DMS79 treated with DMSO at 0.1 percent for 48 hours (cell line): ENCODE measurements at places on chromosomes 12 and 14.

DNA sequence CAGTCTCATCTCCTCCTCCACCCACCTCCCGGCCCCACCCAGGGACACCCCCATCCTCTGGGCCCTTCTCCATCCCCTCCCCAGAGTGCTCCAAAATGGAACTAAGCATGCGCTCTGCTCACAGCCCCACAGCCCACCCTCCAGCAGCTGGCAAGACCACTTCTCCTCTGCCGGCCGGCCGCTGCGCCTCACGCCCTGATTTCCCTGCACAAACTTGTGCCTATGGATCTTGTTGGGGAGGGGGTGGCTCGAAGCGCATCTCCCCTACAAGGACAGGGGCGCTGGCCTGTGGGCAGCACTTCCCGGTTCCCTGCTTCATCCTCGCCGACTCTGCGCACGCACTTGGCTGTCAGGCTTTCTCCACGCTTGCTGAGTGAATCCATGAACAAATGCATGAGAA lies 19.5 kb upstream of the NUDT14 start:
- DNase-seq: no peak

DNA sequence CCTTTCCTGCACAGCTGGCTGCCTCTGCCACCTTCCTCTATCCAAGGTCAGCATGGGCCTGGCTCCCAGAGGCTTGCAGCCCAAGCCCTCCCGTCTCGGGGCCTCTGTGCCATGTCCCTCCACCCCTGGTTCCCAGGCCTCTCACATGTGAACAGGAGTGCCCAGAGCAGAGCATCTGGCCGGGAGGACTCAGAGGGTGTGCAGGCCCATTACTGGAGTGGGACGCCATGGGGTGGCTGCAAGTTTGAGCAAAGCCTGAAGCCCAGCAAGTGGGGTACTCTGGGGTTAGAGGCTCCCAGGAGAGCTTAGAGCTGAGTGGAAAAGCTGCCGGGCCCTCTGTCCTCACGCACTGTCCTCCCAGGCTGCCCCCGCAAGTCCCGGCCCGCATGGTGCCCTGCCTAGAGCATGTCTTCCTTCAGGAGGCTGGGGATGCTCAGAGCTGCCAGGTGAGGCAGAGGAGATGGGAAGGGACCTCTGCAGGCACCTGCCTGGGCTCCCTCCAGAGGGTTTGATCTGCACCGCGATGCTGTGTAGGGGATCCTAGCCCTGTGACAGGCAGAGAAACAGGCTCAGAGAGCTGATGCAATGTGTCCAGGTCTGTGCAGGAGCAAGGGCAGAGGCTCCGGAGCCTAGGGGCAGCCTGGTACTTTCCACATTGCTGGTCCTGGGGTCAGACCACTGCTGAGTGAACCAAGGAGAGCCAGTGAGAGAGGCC lies 39.8 kb downstream of the DIO3 start:
- no peak for DNase-seq

- DNase-seq: no peak
Observed at GRCh38 chr14:104307246-104307626, 168.8 kb downstream of the KIF26A start.

GRCh38 chr12:100995201-100995600 lies 200.6 kb downstream of the ANO4 start:
- DNase-seq: no peak

DNA sequence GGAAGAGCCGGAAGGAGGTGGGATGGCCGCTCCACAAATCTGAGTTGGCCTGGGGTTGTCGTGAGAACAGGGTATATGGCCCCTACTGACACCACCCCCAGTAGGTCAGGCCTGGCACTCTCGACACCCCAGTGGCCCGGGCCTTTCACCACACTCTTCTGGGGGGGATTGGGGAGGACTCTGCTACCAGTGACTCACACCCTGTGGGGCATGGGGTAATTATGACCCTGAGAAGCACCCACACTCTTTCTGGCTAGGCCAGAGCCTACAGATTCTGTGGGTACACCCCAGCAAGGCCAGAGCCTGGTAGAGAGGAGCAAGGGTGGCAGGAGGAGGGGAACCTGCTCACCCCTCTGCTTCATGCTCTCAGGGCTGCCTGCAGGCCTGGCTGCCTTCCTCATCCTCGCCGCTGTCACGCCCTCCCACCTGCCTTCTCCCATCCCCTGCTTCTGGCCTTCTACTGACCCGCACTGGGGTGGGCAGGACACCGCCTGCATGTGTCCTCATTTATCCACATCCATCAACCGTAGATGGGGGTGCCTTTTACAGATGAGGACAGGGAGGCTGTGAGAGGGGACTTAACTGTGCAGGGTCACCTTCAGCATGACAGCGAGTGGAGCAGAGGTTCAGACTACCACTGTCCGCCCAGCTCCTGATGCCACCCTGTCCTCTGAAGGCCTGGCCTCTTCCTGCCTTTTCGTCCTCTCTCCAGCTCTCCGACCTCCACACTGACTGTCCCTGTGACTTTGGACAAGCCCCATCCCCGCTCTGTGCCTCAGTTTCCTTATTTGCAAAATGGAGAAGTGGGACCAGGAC lies 18.4 kb downstream of the ASB2 start:
- no peak for DNase-seq

- DNase-seq: peak; percentile 69
Observed at GRCh38 chr12:88946372-88946997, 366.2 kb upstream of the KITLG start.

DNA sequence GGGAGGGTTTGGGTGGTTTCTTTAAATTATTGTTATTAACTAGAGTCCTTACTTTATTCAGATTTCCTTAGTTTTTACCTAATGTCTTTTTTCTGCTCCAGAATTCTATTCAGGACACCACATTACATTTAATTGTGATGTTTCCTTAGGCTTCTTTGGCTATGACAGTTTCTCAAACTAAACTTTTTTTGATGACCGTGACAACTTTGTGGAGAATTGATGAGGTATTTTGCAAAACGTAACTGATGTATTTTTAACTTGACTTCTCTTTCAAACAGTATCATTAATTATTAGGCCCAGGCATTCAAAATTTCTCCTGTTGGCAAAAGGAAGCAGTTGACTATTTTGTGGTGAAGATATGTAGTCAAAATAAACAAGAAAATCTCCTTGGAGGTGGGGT lies 10.5 kb downstream of the RNASE6 start:
- no peak for DNase-seq

DNA sequence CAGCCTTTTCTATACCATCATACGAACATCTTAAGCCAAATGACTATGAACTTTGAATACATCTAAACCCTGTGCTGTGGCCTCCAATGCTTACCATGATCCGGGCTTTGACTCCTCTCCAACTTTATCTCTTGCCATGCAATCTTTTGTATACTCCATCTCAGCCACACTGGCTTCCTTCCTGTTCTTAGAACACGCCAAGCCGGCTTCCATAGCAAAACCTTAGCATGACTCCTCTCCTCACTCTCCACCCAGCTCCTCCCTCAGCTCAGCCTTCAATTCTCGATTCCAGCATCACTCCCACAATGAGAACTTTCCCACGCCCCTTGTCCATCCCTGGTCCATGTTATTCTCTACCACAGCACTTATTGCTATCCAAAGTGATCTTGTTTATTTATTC lies 228.3 kb downstream of the NTF3 start:
- no peak for DNase-seq

GRCh38 chr14:100679153-100679552 lies 47.5 kb upstream of the DLK1 start:
- no peak for DNase-seq

GRCh38 chr12:89636052-89636775 lies 72.4 kb downstream of the ATP2B1 start:
- DNase-seq: no peak

GRCh38 chr14:68888883-68889282 lies 90.2 kb downstream of the ACTN1 start:
- DNase-seq: no peak

DNA sequence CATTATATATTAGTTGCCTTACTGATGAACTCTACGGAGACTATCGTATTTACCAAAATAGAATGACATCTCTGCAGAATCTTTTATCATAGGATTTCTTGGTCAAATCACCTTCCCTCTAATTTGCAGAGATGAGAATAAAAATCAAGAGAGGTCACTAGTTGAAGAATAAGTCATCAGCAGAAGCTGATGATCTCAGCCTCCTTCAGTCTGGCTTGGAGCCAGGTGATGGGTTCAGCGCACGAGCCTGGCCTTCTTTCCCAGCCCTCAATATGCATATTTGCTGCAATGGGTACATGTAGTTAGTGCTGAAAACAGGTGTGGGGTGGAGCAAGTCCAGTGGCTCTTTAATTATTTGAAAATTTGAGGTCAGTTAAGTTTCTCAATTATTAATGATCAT lies 19.2 kb upstream of the EMP1 start:
- DNase-seq: no peak

DNA sequence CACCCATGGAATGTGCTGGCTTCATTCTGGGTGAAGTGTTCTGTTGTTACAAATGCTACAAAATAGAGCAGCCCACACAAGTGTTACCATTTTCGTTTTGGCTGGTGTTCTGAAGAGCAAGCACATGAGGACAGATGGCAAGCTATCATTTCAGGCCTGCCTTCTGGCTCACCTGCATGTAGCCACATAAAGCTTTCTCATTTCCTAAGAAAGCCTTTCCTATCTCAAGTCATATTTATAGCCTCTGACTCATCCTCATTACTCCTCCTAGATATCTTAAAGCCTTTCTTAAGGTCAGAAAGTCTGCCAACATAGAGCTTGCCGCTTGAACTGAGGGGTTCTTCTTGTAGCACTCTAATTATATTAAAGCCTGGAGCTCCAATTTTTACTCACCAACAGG lies 89.0 kb downstream of the PTPRR start:
- no peak for DNase-seq

DNA sequence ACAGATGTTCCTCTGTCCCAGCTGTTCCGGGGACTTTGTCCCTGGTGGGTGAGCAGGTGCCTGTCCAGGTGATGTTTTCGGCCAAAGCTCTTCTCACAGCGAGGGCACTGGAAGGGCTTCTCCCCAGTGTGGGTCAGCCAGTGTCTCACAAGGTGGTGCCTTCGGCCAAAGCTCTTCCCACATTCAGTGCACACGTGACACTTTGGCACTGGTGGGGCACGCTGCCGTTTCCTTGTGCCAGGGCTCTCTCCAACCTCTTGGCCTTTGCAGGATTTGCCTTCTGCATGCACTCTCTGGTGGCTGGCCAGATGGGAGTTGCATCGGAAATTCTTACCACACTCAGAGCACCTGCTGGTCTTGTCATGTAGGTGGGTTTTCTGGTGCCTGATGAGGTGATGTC lies 7.7 kb downstream of the ZNF641 start:
- no peak for DNase-seq

- no peak for DNase-seq
Observed at GRCh38 chr12:119689935-119690500, 22.1 kb downstream of the PRKAB1 start.

DNA sequence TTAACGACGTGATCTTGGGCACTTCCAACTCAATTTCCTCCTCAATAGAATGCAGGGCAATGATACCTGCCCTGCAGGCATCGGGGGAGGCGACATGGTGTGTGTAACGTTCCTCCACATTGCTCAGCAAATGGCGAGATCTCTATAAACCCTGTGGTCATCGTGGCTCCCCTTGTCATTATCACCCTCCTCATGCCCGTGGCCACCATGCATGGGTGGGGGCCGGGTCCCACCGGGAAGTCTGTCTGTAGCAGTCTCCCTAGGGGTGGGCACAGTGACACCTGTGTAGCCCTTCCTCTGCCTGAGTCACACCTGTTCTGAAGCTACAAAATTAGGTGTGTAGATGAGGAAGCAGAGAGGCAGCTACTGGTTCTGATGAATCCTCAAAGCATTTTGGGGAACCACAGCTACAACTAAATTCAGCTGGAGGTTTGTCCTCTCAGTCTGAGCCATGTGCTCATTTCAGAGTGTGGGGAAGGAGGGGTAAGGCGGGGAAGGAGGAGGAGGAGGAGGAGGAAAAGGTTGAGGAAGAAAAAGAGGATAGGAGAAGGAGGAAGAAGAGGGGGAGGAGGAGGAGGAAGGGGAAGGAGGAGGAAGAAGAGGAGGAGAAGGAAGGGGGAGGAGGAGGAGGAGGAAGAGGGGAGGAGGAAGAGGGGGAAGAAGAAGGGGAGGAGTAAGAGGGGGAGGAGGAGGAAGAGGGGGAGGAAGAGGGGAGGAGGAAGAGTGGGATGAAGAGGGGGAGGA lies 11.0 kb upstream of the CACNA2D4 start:
- no peak for DNase-seq

GRCh38 chr14:84857571-84857970 lies 672.4 kb upstream of the FLRT2 start:
- DNase-seq: no peak

- DNase-seq: no peak
Observed at GRCh38 chr12:98863167-98863566, 218.1 kb downstream of the APAF1 start.

DNA sequence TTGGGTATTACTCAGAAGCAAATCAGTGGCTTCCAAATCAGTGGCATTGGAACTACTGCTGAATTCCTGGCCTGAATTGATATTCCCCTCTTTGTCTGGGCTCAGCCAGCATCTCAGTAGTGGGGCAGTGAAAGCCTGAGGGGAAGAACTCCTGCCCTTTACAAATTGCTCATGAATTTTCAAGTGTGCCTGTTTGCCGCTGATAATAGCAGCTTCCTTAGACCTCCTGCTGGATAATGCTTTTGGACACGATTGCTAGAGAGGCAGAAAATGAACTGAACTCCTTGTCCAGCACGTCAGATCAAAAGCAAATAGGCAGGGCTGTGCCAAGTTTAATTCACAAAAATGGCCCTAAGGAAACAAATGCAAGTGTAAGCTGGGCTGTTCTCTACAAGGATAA lies 91.3 kb upstream of the GZMB start:
- DNase-seq: peak; percentile 97
